SIG-M5 (cell line): ENCODE measurements at places on chromosomes 2 and 18.

DNA sequence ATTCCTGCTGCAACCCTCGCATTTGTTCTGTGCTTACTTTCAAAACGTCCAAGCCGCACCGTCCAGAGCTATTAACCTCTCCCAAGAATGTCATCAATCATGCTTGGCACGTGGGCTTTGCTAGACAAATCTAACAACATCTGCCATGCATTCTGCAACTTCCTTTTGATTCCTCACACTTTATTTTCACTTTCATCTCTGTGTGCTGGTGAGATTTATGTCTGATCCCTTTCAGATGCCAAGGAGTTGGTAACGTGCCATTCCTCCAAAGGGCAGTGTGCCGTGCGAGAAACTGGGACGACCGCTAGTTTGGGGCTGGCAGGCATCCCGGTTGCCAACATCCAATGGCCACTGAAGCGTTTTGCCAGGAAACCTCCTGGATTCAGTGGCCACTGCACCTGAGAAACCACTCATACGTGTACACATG lies 230.0 kb upstream of the PARD3B start:
- no peak for DNase-seq

GRCh38 chr2:221318376-221319130 lies 253.6 kb downstream of the EPHA4 start:
- DNase-seq: no peak

DNA sequence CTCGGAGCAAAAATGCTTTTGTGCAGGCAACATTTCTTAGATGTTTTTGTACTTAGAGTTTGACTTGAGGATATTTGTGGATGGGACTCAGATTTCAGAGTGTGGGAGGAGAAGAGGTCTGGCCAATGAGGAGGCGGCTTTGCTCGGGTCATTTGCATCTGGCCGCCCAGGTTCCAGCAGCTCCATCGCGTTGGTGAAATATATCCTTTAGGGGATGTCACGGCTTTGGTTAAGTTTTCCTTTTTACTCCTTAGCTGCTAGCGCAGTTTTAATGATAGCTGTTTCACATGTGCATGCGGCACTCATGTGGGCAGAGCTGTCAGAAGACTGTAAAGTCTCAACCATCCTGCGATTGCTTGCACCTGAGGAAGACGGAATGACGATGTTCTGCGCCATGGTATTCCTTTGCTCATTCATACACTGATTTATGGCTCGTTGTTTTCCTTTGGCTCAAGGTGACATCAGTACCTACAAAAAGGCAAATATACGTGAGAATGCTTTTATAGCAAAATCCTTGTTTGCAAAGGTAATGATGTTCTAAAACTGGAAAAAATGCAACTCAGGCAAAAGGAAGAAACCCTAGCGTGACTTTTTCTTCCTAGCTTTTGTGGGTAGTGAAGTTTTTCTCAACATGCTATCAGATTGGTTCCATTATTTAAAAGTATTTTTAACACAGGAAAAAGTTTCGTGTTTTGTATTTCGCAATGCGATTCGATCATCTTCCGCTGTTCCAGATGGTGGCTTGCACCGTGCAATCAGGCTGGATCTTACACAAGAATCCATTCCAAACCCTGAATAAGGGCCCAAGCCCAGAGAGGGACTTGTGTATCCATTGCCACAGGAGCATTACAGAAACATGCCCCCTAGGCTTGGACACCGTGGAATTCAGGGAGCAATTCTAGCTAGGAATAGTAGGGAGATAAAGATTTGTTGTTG lies 70.5 kb upstream of the ZNF516 start:
- DNase-seq: peak; percentile 81

- no peak for DNase-seq
Observed at GRCh38 chr2:172927641-172928357, 147.8 kb upstream of the MAP3K20 start.

DNA sequence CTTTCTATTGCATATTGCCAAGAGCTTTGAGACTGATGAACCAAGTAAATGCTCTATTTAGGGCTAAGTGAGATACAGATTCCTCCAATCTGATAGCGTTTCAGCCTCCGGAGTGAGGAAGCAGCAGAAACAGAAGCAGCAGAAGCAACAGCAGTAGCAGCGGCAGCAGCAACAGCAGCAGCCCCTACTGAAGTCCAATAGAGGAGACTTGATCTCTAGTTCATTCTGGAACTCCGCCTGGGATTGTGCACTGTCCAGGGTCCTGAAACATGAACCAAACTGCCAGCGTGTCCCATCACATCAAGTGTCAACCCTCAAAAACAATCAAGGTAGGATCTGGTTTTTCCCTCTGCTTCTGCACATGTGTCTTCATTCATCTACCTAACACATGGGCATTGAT lies at the start of gene DPP10:
DPP10 (plus strand) TSS at position 132 of the 400 bp plus-strand sequence.
- no peak for DNase-seq

- DNase-seq: no peak
Observed at GRCh38 chr2:20398956-20399567, 47.8 kb upstream of the RHOB start.

GRCh38 chr2:19648583-19648982 lies 253.2 kb downstream of the TTC32 start:
- DNase-seq: no peak

- DNase-seq: no peak
Observed at GRCh38 chr18:49646873-49647272, 85.0 kb downstream of the LIPG start.

DNA sequence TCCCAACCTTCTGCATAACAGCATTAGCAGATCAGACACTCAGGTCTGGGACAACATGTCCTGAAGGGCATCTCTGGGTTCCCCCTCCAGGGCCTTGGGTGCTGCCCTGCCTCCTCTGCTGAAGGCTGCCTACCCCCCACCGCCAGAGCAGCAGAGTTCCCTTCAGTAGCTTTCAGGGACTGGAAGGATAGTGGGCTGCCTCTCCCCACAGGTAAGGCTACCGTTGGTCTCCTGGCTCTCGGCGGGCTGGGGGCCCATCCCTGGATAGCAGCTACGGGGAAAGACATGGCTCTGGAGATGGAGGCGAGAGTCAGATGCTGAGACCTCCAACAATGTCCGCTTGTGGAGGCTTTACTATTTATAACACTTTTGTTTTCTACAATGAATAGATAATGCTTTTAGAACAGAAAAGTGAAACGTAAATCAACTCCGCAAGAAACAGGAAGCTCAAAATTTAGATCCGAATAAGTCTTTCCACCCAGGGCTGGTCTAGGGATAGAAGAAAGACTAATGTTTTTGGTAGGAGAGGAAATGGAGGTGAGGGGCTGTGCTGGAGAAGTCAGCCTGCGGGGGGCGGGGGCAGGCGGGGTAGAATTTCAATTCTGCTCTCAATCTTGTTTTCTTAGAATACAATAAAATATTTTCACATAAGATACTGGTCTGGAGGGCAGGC lies 58.4 kb downstream of the ARL4C start:
- DNase-seq: no peak

- no peak for DNase-seq
Observed at GRCh38 chr2:145759228-145759915, 1239.5 kb upstream of the ZEB2 start.

DNA sequence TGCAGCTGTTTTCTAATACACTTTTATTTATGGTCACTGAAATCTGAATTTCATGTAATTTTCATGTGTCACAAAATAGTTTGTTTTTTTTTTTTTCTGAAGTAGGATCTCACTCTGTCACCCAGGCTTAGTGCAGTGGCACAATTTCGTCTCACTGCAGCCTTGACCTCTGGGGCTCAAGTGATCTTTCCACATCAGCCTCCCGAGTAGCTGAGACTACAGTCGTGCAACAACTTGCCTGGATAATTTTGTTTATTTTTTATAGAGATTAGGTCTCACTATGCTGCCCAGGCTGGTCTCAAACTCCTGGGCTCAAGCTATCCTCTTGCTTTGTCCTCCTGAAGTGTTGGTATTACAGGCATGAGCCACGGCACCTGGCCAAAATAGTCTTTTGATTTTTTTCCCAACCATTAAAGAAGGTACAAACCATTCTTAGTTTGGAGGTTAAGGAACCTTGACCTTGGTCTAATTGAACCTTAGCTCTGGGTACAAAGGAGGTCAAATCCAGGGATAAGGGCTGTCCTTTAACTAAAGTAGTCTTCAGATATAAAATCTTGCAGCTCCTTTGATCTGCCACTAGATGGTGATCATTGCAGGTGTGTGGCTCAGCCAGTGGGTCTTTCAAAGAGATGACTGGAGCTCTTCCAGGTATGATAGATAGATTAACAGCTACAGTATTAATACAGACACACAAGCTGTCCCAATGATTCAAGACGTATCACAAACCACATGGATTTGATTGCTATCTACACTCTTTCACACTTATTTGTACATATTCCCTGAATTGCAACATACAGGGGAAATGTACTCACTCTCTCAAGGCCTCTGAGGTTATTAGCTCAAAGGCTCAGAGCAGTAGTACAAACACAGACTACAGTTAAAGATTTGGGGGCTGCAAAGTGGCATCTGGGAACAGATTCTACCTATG lies 4.7 kb upstream of the KRCC1 start:
- DNase-seq: no peak

DNA sequence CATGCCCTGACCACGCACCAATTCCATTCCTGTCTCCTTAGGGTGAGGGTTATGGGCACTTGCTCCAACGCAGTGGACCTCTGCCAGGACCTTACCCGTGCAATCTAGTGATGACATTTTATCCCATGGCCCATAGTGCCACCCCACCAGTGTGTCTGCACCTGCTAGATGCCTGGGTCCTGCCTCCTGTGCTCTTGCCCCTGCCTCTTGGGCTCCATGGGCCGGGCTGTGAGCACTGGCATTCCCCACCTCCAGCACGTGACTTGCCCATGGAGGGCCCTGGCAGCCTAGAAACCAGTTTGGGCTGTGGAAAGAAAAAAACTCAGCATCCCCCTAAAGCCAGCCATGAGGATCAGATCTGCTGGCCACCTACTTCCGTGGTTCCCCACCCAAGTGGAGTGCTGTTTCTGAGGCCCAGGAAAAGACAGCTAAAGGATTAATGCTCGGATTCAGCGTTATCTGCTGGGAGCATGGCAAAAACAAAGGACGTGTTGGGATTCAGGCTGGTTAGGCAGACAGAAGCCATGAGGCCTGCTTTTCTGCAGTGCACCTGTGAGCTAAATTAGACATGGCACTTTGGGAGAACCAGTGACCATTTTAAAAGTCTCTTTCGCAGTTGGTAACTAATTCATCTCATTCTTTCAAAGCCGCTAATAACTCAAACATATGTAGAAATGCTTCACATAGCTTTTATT lies 129.2 kb downstream of the ALPK2 start:
- no peak for DNase-seq

GRCh38 chr2:9556121-9556743 lies 602 bp upstream of the ADAM17 start:
- DNase-seq: no peak

DNA sequence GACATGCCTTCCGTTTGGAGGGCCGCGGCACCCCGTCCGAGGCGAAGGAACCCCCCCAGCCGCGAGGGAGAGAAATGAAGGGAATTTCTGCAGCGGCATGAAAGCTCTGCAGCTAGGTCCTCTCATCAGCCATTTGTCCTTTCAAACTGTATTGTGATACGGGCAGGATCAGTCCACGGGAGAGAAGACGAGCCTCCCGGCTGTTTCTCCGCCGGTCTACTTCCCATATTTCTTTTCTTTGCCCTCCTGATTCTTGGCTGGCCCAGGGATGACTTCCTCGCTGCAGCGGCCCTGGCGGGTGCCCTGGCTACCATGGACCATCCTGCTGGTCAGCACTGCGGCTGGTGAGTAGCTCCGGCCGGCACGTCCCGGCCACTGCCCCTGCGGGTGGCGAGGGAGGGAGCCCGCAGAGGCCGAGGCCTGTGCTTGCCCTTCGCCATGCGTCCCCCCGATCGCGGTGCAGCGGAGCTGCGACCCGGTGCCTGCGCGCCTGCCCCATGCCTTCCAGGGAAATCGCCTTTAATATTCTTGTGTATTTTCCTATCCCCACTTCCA lies 1.2 kb downstream of the BMPR2 start:
- DNase-seq: no peak

GRCh38 chr2:146776596-146776995 lies 1068.2 kb upstream of the ACVR2A start:
- DNase-seq: no peak

- DNase-seq: no peak
Observed at GRCh38 chr2:174342686-174343342, 8.1 kb downstream of the SP9 start.

GRCh38 chr2:39615675-39616074 lies 50.0 kb upstream of the TMEM178A start:
- no peak for DNase-seq

- no peak for DNase-seq
Observed at GRCh38 chr2:193584522-193584938, 1389.8 kb upstream of the TMEFF2 start.

GRCh38 chr2:79622508-79622907 lies 109.7 kb downstream of the CTNNA2 start:
- no peak for DNase-seq

GRCh38 chr2:240960309-240960970 lies 38.0 kb upstream of the SNED1 start:
- no peak for DNase-seq

DNA sequence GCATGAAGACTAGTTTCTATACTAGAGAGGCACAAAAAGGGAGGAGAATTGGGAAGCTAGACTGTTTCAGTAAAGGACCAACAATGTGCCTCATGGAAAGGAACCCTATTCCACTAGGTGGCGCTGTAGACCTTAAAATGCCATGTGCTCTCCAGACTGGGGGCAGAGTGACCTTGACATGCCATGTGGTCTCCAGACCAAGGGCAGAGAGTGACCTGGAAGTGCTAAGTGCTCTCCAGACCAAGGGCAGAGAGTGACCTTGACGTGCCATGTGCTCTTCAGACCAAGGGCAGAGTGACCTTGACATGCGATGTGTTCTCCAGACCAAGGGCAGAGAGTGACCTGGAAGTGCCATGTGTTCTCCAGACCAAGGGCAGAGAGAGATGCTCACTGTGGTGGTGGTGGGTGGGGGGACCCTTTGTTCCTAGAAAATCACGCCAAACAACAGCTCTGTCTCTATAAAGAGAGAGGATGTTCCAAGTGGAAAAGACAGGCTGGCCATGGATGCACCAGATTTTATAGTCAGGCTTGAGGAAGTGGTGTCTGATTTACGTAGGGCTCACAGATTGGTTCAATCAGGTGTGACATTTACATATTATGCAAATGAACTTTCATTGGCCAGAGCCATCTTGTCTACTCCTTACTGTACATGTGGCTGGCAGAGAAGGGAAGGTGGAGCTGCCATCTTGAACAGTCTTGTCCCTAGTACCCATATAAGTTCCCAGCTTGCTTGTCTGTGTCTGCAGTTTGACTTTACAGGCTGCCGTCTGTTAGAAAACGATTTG lies 344.0 kb upstream of the DDX18 start:
- DNase-seq: no peak

DNA sequence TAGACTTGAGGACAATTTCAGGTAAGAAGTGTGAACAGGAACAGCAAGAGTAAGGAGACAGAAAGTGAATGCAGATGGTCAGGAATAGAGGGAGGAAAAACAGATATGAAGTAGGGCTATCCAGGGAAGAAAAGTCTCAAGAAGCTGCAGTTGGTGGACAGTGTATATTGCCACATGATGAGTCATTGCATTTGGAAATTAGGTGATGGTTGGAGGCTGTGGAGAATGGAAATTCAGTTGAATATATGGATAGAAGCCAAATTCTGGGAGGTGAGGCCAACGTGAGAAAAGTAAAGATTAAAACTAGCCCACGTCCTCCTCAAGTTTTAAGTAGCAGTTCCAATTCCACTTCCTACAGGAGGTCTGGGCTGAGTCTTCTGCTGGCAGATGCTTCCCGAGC lies 158.4 kb downstream of the UBE2E3 start:
- DNase-seq: no peak

- no peak for DNase-seq
Observed at GRCh38 chr2:17752246-17752645, 1.4 kb downstream of the SMC6 start.

- DNase-seq: no peak
Observed at GRCh38 chr2:11239666-11240462, 84.6 kb downstream of the SLC66A3 start.
